ENCODE measurements at places on chromosomes 1 and 21.

GRCh38 chr1:26084091-26084561, 16.7 kb upstream of the TRIM63 start:
- DNase-seq, result no peak

GRCh38 chr1:25217015-25217414, 15.3 kb downstream of the SYF2 start:
- no peak for DNase-seq

DNA sequence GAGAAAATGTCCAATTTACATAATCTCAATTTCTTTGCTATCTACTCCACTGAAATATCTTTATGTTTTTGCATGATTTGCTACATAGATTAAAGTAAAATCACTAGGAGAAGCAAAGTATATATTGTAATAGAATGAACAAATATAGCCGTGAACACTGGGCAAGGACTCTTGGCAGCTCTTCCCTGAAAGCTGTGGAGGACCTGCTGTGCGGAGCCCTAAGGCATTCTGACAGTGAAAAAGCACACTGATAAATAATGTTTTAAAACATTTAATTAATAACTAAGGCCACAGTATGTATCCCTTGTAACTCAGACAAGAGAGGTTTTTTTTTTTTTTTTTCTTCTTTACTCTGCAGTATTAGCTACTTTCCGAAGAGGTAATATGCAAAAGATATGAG, 256.1 kb upstream of the DPYD start:
- no peak for DNase-seq

DNA sequence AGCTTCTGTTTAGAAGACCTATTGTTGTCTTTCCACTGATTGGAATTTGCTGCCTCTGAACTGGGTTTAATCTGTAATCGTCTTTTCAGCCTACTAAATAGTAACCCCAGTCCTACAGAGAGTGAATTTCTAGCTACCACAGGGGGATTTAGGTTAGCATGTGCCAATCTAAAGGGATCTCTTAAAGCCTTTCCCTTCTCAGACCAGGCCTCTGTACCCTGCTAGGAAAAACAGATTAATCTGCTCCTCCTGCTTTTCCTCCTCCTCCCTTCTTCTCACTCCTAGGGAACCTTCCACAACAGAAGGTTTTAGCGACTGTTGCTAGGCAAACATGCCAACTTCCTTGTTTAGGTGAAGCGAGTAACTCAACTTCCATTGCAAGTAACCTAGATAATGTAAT, 1.3 kb upstream of the RC3H1 start:
- DNase-seq, result no peak

- DNase-seq, result no peak
Measured at GRCh38 chr21:40733024-40733397, 113.9 kb downstream of the DSCAM start.

- DNase-seq, result no peak
Measured at GRCh38 chr1:168556647-168557046, 12.8 kb upstream of the XCL2 start.

GRCh38 chr1:209375671-209376365, 207.7 kb upstream of the CAMK1G start:
- no peak for DNase-seq

DNA sequence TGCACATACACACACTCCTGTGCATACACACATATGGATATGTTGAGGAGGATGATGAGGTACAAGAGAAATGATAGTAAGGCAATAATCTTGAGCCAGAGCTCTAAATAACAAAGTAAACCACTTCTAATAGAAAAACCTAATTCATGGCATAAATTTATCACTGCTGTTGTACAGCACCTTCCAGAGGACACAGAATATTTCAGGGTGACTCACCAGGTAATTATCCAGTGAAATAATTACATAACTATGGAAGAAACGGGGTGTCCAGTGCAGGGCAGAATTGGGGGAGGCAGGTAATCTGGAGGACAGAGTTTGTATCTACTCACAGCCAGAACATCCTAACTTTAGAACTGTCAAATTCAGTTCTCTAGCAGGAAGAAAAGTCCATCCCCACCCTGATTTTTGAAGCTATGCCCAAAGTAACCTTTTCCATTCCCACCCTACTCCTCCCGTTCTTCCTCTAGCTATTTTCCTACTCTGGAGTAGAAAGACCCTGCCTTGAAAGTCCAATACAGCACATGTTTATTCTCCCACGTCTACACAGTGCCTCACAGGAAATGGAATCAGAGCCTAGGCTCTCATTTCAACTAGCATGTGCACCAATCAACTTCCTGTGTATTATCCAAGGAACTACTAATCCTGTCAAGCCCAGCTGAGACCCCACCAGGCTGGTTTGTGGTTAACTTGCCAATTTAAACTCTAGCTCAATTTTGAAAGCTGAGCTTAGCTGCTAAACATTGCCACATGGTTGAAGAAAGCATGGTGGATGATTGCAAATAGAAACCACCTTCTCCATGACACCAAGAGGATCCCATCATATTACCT, 96.6 kb downstream of the PTPN14 start:
- DNase-seq, result no peak

DNA sequence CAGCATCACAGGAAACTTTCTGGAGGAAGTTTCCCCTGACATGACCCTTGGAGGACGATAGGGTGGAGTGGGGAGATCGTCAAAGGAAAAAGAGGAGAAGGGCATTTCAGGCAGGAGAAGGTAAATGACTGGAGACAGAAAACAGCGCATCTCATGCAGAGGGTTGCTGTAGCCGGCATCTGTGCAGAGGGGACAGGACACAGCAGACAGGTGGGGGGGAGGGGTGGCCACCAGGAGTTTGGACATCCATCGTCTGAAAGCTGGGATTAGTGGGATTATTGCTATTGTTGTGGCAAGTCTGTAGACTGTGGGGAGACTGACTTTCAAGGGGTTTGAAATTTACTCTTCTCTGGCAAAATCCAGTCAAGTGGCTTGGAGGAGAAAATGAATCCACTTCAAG, 463.9 kb downstream of the OMA1 start:
- no peak for DNase-seq

GRCh38 chr1:49728377-49728776, 295.4 kb downstream of the AGBL4 start:
- no peak for DNase-seq

GRCh38 chr1:231272173-231272572, 31.2 kb downstream of the GNPAT start:
- no peak for DNase-seq

DNA sequence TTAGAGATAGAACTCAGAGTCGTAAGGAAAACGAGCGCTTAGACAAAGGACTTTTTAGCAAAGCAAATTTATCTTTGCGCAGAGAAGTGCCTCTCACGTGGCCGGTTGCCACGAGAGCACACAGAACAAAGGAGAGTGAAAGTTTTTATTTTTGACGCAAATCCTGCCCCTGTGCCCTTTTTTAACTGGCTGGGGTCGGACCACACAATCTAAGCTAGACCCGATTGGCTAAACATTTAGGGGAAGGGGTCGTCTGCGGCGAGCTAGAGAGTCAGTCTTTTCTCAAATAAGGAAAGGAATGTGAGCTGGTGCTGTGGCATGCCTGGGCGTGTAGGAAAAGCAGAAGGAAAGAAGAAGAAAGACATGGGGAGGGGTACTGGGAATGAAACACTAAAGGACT, 2.4 kb downstream of the KRTAP10-2 start:
- no peak for DNase-seq

DNA sequence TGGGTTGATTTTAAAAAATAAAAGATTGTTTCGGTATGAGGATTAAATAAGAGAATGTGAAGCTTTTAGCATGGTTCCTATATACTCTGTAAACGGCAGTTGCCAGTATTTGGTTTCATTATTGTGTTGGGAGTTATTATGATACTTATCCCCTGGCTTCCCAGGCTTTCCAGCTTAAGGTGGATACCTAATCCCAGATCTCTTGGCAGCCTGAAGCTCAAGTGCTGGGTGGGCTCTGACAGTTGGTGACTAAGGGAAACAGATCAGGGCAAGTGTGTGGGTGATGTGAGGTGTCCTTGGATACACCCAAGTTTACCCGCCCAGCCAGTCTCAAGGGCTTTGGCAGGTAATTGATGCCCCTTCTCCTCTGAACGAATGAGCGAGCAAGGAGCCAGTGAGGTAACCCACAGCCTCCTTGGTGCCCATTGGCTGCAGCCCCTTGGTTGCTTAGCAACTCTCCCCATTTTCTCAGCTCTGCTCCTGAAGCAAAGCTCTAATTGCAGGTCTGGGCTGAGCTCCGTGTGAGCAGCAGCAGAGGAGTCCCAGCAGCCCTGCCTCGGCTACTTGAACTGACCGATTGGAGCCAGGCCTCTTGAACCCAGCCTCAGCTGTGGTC, 6.1 kb downstream of the IPO13 start:
- DNase-seq, result no peak
